ENCODE measurements at places on chromosomes 16 and 17.

DNA sequence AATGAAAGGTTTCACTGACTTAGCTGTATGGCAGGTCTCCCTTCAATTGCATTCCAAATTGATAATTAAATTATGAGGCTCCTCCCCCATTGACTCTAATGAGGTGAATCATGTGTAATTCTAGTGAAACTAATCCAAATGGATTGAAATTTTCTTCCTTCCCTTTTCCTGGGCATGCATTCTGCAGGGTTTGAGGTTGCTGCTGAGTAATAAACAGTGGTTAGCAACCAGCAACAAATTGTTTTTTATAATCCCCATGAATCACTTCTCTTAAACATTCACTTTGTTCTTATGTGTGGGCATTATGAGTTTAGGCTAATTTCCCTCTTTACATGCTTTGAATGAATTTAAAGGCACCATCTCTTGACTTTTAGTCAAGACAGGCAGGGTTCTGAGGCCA, 43.4 kb downstream of the MYOCD start:
- no peak for DNase-seq

GRCh38 chr16:13902677-13903076, 17.3 kb upstream of the ERCC4 start:
- DNase-seq: no peak

- no peak for DNase-seq
Observed at GRCh38 chr16:48969611-48970010, 312.0 kb downstream of the CBLN1 start.

DNA sequence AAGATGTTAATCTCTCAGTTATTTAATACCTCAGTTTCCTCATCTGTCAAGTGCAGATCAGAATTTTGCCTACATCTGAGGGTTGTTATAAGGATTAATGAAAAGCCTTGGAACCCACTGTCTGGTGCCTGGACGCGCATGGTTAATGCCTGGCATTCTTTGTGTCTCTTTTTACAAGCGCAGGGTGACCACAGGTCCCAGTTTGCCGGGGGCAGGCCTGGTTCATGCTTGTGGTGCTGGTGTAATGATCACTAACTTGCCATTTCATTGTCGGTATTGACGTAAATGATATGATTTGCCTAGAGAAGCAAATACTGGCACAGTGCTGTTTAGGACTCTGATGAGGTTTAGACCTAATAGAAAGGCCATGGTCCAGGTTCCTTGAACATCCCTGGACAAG, 23.1 kb downstream of the MRC2 start:
- DNase-seq: no peak

DNA sequence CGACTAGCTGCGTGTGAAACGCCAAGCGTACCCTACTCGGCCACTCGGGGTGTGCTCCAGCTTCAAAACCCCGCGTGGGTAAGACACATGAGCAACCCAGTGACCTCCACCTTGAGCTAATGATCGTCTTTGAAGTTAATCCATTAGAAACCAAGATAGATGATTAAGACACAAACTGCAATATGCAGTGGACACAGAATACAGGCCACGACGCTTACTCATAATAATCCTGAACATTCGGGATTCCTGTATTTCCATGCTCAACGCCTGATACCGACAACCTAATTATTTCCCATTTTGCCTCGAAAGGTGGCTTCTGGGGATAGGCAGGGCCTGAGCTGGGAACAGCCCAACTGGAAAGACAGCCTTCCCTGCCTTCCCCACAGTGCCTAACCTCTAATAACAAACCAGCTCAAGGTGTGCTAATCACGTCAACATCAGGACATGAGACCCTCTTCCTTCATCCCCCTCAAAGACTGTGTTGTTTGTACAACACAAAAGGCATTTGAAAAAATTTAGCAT, 504 bp upstream of the COPRS start:
- no peak for DNase-seq

- DNase-seq: no peak
Observed at GRCh38 chr17:67121316-67121891, 77.0 kb downstream of the CACNG1 start.

DNA sequence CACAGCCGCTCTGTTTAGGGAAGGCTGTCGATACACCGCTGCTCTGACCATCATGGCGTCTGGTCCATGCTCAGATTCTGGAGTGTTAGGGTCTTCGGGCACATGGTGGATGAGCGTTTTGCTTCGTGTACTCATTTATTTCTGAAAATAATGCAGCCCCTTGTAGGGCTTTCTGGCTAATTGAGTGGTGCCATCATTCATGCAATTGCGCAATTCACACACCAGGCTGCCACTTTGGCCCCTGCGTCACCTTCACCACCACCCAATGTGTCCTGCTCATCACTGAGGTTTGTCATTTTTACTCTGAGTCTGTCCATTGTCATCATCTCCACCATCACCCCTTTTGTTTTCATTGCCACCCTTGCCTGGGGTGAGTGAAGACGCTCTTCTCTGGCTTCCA, 557.4 kb downstream of the WWOX start:
- DNase-seq: no peak

GRCh38 chr17:50266384-50267073, 7.7 kb upstream of the TMEM92 start:
- DNase-seq: no peak

DNA sequence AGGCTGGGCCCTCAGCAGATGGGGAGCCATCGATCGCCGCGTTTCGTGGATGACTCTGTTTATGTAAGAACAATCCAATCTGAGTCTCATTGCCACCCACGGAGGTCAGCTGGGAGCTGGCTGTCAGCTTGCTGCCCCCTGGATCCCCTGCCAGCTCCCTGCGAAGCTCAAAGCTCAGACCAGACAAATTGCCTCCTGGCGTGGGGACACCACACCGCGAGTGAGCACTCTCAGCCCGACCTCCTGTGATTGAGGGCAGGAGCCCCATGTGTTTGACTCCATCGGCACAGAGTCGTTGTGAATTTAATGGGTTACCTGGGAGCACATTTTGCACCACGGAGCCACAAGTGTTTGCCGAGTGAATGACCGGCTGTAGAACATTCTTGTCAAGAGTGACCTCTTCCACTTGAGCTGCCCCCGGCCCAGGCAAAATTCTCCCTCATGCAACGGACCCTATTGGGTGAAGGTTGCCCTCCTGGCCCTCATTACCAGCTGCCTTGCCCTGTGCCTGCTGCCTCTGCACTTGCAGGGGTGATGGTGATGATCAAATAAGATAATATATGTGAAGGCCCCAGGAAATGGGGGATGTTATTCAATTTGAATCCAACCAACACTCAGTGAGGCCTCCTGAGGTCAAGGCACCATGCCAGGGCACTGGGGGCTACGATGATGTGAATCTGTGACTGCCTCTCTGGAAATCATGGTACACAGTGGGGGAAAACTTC, 7.6 kb upstream of the GFAP start:
- no peak for DNase-seq

DNA sequence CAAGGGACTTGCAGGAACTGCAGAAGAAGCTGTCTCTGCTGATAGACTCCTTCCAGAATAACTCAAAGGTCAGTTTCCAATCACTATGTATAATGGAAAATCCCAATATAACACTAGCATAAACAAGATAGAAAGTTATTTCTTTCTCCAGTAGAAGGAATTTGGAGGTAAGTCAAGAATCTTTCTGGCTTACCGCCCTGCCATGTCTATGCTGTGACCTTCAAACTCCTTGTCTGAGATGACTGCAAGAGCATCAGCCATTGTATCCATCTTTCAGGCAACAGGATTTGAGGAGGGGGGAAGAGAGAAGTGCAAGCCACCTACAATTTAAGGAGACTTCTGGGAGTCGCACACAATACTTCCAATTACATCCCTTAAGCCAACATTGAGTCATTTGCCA, 2.7 kb downstream of the LDAF1 start:
- DNase-seq: no peak
